Right cardiac atrium (tissue), 5 donors: ENCODE measurements at places on chromosomes 1 and 21. TPM values are rescaled to one million over a fixed set of nuclear protein-coding genes. Genes with fewer than 3 reads are reported as not detected.

DNA sequence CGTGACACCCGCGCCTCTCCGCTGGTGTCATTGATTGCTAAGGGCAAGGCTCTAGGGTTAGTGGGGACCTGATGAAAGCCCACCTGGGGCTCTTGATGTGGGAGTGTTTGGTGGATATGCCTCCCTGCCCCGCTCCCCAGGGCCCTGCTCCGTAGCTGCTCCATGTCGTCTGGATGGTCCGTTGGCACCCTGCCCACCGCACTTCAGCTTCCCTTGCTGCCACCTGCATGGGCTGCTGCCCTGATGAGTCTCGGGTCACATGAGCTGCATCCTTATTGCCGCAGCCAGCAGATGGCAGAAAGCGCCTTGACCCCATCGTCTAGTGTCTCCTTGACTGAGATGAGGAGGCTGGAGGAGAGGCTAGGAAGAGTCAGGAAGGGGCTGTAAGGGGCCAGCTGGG lies 439.4 kb downstream of the CAMTA1 start:
- DNase-seq = no peak

The RGS8 gene
- not detected for total RNA-seq

DNA sequence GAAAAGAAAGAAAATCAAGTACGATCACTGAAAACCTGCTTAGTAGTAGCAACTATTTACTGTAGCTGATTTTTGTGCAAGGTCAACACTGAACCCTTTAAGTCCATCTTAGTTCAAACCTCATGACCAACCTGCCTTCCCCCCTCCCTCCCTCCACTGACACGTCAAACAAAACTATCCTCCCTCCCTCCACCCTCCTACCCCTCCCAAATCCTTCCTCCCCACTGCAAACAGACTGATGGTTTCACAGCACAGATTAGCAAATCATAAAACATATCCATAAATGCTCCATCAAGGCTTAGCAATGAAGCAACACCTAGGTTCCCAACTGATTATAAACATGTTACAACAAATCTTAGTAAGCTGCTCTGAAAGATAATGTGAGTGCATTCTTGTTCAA lies 164.3 kb upstream of the GREM2 start:
- DNase-seq = no peak

DNA sequence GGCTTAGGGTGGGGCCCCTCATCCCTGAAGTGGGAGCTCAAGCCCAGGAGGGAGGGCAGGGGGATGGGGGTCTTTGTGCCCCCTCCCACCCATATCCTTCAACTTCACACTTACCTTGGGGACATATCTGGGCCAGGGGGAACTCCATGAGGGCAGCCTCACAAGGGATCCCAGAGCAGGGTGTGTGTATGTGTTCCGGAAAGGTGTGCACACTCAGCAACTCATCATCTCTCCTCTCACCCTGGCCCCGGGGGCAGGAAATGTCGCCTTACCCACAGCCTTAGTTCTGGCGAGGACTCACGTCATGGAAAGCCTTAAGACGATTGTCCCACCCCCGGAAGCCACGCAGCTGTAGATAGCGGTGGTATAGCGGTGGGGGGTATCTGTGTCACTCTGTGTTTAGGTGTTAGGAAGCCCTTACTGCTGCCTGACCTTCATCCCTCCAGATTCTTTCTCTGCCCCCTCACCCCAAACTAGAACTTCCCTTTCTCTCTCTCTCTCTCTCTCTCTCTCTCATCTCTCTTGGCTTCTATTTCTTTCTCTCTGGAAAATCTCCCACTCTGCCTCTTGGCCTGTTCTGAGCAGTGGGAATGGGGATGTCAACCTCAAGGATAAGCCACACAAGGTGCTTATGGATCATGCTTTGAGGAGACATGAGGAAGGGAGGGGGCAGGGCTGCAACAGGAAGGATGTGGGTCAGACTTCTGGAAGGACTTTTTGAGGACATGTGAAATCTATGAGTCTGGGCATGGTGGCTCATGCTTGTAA lies at the start of gene SH2D2A:
Gene SH2D2A (minus strand): TSS at position 288 of the 768 bp plus-strand sequence. CDS start 140 bp downstream, at position 148.
- peak; percentile 87 for DNase-seq

DNA sequence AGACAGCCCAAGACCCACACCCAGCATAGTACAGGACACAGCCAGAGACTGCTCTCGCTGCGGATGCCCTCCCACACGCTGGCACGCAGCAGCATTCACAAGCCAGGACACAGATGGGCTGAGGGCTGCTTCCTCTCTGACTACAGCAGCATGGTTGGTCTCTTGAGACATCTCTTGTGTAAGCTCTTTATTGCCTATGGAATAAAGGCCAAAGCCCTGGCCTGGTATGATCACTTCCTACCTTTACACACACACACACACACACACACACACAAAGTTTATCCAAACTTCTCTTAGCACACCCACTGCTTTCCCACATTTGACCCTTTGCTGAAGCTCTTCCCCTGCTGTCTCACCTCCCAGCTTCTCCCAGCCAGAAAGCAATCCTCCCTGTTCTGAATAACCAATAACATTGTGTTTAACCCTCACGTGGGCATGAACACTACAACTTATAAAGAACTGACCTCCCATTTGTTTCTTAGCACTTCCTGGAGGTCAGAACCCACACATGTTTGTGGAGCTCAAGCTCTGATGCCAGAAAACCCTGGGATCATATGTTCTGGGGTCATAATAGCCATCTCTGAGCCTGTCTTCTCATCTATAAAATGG lies 1.2 kb upstream of the LUZP1 start:
- DNase-seq = peak; percentile 72

DNA sequence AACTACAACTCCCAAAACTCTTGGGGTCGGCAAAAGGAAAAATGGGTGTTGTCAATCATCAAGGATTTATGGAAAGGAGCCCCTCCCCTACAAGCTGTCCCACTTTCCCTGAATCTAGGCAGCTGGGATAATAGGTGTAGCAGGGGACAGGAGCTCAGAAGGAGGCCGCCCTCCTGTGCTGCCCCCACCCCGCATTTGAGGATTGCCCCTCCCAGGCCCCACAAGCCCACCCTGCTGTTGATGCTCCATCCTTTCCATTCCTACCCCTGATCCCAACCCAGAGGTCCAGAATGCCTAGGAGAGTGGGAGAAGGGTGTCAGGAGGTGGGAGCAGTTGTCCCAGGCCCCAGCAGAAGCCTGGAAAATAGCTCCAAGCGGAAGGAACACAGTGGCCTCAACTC lies 1.9 kb upstream of the MRPL24 start:
- DNase-seq = no peak

The TPTE gene
- not detected for total RNA-seq
